ENCODE measurements at places on chromosomes 12 and 14.

GRCh38 chr12:45580356-45580969 is 149.0 kb upstream of the ARID2 start:
- DNase-seq = no peak

GRCh38 chr14:34615507-34615906 is 14.4 kb downstream of the SNX6 start:
- no peak for DNase-seq

DNA sequence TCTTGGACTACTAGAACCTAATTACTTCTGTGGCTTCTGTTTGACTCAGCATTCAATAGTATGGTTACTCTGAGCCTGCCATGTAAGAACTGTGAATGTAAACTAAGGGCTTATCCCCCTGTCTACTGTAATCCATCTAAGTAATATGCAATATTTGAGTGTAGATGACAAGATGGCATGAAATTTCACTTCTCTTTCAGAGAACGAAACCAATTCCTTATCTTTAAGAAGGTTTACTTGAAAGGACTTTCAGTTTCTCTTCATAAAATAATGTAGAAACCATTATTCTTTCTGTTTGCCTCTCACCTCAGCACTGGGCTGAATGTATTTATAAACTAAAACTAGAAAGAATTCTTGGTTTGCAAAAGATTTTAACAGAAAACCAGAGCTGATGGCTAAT is 60.4 kb upstream of the ARID2 start:
- DNase-seq = no peak

GRCh38 chr12:12590961-12591360 is 20.7 kb upstream of the CREBL2 start:
- DNase-seq = no peak

- no peak for DNase-seq
Measured at GRCh38 chr14:104435147-104436046, 144.2 kb upstream of the C14orf180 start.

- DNase-seq = no peak
Measured at GRCh38 chr14:92650581-92651105, 97.8 kb downstream of the LGMN start.

- DNase-seq = no peak
Measured at GRCh38 chr12:96198965-96199364, 4.8 kb downstream of the ELK3 start.

DNA sequence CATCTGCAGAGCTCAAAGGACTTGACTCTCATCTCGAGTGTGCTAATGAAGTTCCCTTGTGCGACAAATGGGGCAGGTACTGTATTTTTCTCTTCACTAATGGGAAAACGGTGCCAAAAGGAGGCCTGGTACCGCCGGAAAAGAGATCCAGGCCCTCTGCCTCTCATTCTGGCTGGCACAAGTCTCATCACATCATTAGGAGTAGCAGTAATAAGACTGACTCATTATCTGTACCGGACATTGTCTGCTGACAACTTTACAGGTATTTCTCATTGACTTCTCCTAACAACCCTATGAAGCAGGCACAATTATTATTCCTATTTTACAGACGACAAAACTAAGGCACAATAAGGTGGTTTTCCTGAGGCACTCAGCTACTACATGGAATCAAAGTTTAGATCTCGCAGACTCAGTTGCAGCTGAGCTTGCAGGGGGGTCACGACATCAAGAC is 668 bp downstream of the APPL2 start:
- no peak for DNase-seq

- DNase-seq = no peak
Measured at GRCh38 chr12:13606290-13606689, 375.1 kb downstream of the GRIN2B start.

DNA sequence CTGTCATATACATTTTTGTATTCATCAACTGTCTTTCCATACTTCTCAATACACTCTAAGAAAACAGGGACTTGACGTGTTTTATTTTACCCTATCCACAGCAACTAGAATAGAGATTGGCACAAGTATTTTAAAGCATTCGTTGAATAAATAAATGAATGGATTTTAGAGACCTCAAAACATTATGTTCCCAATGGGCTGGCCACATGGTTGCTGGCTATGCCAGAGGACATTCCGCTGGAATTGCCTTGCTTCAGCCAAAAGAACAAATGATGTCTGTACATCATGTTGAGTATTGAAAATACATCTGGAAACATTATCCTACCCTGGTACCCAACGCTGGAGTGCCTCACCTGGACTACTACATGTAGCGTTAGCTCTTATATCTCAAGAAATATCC is 132.8 kb upstream of the RAP1B start:
- DNase-seq = no peak

GRCh38 chr12:19998961-19999804 is 369.2 kb upstream of the PDE3A start:
- no peak for DNase-seq

- DNase-seq = no peak
Measured at GRCh38 chr14:39230416-39231035, 3.2 kb upstream of the MIA2 start.

GRCh38 chr12:1517007-1517406 is 77.4 kb downstream of the FBXL14 start:
- DNase-seq = no peak

DNA sequence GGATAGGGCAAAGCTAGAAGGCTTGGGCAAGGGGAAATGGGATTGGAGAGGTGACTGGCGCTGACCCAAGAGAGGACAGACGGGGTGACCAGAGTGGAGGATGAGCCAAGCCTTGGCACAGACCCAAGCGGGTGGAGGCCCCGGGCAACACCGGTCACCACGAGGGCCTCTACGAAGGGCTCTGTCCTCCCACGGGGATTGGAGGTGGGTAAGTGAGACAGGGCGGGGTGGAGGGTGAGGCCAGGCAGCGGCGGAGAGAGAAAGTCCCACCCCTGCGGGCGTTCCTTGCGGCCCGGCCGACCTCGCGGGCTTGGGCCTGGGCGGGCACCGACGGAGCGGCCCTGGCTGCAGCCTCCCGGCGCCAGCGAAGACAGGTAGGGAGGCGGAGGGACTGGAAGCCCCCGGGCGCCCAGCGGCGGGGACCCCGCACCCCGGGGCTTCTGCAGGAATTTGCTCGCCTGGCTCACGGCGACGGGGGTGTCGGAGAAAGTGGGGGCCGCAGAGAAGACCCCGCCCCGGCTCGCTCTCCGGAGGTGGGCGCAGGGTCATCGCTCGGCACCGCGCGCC is at the start of gene PAPLN:
Gene PAPLN, plus strand, starts transcription at position 288 of the 567 bp plus-strand sequence. CDS start 2,273 bp downstream, outside the sequence.
- DNase-seq = no peak

DNA sequence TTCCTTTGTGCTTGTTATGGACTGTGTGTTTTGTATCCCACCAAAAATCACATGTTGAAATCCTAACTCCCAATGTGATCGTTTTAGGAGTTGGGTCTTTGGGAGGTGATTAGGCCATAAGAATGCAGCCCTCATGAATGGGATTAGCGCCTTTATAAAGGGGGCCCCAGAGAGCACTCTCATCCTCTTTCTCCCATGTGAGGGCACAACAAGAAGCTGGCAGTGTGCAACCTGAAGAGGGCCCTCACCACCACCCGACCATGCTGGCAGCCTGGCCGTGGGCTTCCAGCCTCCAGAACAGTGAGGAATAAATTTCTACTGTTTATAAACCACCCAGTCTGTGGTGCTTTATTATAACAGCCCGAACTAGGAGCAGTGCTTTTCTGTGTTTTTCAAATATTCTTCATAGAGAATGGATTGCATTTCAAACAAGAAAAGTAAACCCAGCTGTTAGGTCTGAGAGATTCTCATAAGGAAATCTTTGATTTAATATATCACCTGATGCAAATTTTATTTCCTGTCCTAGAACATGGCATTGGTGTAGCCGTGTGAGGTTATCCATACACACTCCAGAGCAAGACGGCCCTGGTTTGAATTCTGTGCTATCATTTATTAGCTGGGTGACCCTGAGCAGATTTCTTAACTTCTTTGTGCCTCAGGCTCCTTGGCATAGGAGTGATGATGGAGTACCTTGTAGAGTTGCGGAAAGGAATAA is 27.8 kb downstream of the HSPB8 start:
- DNase-seq = no peak

DNA sequence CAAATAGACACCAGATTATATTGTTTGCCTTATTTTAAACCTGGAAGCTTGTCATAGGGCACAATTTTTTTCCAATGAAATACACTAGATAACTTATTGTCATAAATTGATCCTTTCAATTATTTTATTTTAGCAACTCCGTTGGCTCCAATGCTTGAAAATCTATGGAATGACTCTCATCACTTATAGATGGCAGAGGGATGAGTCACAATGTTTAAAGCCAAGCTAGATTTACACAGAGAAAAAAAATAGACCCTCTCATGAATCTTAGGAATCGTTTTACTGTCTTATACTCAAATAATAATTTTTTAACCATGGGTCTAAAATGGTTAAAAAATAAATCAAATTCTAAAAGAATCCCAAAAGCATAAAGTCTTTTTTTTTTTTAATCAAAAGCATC is 1276.6 kb upstream of the FLRT2 start:
- DNase-seq = no peak

DNA sequence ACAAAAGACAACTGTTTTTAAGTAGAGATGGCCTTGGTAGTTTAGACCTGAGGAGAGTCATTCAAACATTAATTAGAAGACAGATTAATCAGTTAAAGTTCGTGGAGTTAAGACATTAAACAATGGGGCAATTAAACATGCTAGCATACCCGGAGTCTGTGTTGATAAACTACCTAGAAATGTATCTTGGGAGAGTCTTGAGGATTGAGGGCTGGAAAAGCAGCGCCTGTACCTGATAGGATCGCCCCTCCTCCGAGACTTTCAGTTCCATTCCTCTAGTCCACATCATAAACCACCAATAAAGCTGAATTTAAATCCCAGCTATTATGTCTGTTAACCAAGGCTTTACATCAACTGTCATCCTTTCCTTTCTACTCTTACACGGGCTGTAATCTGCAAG is 1.0 kb upstream of the KRAS start:
- no peak for DNase-seq

DNA sequence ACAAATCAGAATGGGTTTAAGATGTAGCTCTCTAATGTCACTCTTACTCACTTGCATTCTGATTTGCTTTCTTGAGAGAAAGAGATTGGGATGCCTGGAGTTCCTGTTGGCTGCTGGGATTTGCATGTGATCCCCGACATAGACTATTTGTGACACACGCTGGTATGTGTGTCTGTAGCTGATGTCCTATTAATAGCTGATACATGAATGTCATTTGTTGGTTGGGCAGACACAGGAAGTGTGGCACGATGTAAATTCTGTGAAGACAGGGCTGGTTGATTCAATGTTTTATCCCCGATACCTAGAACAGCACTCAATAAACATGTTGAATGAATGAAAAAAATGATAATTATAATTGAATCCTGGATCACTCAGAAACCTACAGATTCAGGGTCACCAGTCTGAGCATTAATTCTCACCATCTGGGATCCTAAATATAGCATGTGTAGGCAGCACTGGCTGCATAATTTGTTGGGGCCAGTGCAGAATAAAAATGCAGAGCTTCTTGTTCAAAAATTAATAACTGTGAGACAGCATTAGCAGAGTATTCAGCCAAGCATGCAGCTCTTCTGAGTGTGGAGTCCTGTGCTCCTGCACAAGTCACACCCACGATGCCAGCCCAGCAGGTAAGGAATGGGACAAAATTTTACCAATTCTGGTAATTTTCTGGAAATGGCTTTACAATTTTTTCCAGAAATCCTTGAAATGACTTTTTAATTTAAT is 35.5 kb upstream of the SOCS2 start:
- DNase-seq = no peak

GRCh38 chr12:46264057-46264456 is 4.8 kb downstream of the SLC38A1 start:
- no peak for DNase-seq
